ENCODE measurements at places on chromosomes 12 and 14. TPM values are rescaled to one million over a fixed set of nuclear protein-coding genes. Genes with fewer than 3 reads are reported as not detected.

The ALDH1L2 gene
- 85.5 TPM for total RNA-seq

The KRT6A gene
- not detected for total RNA-seq

The CCND2 gene
- total RNA-seq, result 12.6 TPM

The CD4 gene
- total RNA-seq, result 0.60 TPM

The COX14 gene
- 41.5 TPM for total RNA-seq

- no peak for DNase-seq
Measured at GRCh38 chr12:123478762-123479161, 20.8 kb downstream of the SNRNP35 start.

- DNase-seq, result no peak
Measured at GRCh38 chr12:1575408-1576401, 18.7 kb downstream of the FBXL14 start.

- no peak for DNase-seq
Measured at GRCh38 chr14:68283378-68284123, 464.0 kb downstream of the RAD51B start.

DNA sequence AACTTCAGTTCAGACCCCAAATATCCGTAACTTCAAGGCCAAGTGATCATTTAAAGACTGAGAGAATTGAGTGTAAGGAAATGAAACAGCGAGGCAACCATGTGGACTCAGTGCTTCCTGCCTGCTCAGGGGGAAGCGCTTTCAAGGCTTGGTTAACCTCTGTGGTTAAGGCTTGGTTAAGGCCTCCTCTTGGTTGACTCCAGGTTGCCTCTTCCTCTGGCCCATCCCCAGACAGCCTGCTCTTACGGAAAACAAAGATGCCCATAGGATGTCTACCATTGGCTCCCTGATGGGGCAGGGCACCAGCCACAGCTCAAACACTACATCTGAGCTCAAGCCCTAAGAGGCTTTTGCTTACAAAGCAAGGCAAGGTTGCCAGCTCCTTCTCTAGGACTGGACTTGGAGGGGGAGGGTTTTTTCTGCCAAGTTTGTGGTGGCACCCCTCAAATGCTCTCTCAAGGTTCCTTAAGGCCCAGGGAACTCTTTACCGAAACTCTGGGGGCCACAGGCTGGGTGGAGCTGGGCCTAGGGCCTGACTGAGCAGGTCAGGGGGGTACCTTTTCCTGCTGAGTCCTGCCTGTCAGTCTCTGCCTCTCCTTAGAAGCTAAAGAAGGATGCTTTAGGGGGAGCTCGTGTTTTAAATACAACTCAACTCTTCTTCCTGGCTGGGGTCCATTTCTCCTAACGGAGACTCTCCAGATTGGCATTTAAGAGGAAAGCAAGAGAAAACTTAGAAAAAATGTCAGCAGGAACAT, 13.7 kb downstream of the COL2A1 start:
- DNase-seq, result no peak

DNA sequence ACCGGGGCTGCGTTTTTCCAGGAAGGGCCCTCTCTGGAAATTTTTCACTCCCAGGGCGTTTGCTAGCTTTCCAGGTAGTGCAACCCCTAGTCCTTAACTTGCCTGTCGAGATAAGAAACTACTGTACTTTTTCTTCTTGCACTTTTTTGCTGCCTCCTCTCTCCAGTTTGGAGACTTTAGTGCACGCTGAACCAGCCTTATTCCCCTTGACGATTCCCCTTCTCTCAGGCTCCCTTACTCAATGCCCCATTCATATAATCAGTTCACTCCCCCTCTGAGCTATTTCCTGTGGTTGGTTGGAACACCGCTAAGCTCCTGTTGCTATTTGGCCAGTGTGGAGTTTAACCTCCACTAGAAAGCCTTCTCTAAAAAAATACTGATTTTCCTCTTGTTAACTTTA, 682 bp downstream of the CREBL2 start:
- no peak for DNase-seq

All from osteocyte (in vitro differentiated cells).